ENCODE measurements at places on chromosomes 12 and 14.

GRCh38 chr12:58491306-58491705, 429.0 kb downstream of the LRIG3 start:
- no peak for DNase-seq

GRCh38 chr12:94263011-94263811, 114.8 kb downstream of the PLXNC1 start:
- DNase-seq = no peak

DNA sequence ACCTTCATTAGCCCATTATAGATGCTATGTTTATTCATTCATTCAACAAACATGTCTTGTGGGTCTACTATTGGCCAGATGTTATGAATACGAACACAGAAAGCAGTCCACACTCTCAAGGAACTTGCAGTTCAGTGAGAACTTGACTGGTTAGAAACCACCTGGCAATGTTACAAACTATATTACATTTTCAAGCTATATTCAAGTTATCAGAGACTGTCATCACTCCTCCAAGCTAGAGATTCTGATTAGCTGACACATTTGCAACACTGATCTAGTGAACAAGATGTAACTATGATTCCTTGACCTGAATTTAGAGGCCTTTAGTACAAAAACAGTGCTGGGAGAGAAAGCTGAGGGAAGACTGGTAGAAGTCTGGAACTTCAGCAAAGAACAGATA, 170.7 kb upstream of the EEA1 start:
- DNase-seq = no peak

DNA sequence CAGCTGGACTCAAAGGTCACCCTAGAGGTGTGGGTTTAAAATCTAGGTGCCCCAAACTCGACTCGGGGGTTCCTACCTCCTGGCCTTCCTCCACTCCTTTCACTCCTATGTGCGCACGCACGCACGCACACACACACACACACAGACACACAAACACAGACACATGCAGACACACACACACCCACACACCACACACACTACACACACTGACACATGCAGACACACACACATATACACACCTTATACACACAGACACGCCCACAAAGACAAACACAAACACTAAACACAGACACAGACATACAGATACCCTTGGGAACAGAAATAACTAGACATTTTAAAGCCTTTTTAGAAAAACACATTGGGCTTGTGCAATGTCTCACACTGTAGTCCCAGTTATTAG, 31.8 kb downstream of the GSC start:
- no peak for DNase-seq

GRCh38 chr14:75299576-75299975, 20.9 kb downstream of the FOS start:
- DNase-seq = no peak

GRCh38 chr12:46518169-46518568, 145.6 kb upstream of the SLC38A2 start:
- no peak for DNase-seq

GRCh38 chr12:49831717-49832116, 3.5 kb upstream of the NCKAP5L start:
- no peak for DNase-seq

DNA sequence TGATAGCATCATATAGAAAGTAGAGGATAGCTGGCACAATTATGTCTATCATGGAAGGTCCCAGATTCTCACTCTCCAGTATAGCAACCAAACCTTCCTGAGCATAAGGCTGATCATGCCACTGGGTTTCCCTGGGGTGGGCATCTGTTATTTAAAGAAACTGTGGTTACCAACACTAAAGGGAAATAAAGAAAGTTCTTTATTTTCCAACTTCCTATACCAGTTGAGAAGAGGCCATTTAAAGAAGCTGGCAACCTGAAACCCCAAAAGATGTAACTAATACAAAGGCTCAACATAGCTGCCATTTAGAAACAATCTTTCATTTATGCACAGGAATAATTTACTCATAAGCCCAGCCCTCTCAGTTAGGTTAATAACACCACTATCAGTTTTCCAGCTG, 3.1 kb downstream of the BCAT1 start:
- no peak for DNase-seq

GRCh38 chr12:27210187-27210586, 33.9 kb upstream of the STK38L start:
- DNase-seq = no peak

GRCh38 chr14:73462048-73462715, 3.8 kb upstream of the NUMB start:
- DNase-seq = no peak

DNA sequence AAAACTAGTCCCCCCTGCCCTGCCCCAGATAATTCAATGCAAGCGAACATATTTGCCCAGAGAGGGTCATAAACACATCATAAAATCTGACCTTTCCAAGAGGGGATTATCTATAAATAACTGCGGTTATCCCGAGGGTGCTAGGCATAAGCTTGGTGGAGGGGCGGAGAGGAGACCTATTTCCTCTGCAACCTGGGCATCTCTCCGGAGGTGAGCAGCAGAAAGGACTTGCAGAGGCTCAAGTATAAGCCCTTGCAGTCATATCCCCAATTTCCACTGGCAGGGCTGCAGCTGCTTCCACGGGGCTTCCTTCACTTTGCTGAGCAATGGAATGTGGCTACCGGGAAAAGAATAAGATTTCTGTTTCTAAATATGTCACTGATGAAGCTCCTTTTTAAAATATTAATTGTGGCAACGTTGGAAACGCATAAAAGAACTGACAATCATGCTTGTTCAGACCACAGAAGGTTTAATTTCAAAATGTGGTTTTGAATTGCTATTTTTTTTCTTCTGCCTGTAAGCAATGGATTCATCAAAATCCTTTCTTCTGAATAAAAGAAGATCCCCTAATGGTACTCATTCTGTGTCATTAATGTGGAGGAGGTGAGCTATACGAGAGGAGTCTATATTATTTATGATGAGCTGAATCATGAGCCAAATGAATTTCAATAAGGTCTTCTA, 268.9 kb upstream of the ATP2B1 start:
- DNase-seq = no peak

GRCh38 chr12:9699269-9699897, 29.9 kb downstream of the CLEC2D start:
- DNase-seq = no peak

- DNase-seq = no peak
These were observed 101.9 kb downstream of the GAS2L3 start for GRCh38 chr12:100675432-100675831.

- no peak for DNase-seq
These were observed 148.6 kb downstream of the SLC6A15 start for GRCh38 chr12:84764001-84764400.

GRCh38 chr14:91911474-91912032, 35.9 kb downstream of the FBLN5 start:
- DNase-seq = peak; percentile 71

DNA sequence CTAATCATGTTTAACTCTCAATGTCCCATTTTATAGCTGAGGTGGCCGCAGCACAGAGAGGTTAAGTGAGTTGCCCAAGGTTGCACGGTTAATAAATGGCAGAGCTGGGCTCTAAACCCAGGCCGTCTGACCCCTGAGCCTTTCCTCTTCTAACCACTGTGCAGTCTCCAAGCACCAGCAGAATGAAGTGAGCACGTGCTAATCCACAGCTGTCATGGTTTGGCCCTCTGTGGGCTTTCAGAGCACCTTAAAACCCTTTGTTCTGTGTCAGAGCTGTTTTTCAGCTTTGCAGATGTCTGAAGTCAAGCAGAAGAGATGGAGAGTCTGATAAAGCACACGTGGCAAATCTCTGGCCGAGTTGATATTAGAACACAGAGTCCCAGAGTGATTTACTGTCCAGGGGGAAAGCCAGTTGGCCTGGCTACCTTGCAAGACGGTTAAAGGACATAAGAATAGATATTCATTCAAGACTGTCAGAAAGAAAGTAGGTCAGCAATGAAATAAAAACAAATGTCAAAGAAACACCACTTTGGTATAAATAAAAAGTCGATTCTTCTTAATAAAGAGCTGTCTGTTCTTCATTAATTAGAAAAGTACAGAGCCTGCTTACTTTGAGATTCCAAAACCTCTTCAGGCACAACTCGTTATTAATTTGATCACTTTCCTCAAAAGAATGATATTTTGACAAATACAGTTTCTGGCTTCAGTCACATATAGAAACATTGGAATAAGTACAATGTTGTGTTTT, 107.3 kb downstream of the CRADD start:
- no peak for DNase-seq

DNA sequence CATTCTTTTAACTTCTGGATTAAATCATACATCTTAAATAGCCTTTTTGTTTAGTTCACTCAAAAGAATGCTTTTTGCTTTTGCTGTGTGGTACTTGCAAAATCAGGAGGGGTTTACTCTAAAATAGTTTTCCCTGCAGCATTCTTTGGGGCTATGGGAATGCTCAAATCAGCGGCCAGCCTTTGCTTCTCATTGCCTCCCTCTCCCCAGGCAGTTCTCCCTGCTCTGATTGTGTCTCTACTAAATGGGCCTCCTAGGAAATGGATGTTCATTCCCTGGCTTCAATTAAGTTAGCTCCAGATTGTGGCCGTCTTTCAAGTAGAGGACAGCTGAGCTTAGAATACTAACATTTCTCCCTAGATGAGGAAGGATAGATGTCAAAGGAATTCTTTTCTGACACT, 4.4 kb downstream of the TULP3 start:
- no peak for DNase-seq

DNA sequence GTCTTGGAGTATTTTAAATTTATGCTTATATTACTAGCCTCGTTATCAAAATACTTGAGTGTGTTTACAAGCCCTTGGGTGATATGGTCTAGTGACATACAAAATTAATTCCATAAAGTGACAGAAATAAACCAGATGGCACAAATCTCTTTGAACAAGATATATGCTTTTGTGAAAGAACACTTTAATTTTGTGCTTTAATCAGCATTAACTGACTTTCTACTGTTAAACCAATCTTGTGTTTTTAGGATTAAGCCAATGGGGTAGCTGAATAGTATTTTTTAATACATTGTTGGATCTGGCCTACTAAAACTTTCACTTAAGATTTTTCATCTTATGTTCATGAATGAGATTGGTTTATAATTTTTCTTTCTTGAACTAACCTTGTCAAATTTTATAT, 30.4 kb upstream of the GCH1 start:
- no peak for DNase-seq

- DNase-seq = no peak
These were observed 1304.9 kb downstream of the TMEM121 start for GRCh38 chr14:106831322-106831720.

- DNase-seq = no peak
These were observed 18.1 kb upstream of the IAPP start for GRCh38 chr12:21354641-21355040.

DNA sequence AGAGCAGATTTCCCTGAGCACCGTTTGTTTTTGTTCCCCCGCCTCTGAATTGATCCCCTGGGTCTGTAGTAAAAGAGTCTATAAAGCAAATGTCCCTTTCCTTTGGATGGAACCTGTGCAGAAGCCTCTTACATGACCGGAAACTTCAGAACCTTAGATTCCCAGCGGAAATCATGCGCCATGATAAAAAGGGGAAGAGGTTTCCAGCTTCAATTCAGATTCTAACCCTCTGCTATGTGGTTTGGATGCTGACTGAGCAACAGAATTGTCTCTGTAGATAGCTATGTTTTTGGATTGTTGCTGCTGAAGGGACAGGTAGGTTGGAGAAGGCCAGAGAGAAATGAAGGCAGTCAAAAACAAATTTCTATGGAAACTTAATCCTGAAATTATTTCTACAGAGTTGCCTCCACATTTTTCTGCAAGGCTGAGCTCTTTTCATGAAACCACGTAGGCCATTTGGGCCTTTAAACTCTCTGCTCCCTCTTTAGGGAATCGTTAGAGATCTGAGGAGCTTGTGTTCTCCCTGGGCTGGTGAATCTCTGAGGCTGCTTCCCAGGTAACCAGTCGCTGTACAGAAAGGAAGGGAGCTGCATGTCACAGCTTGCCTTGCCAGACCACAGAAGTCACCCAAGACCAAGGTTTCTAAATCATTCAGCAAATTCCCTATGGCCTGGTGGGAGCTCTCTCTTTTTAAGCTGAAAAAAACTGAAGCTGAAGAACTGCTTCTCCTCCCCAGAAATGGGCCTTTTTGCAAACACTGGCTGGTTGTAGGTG, 28.7 kb upstream of the OR10P1 start:
- DNase-seq = no peak

- no peak for DNase-seq
These were observed 138.1 kb upstream of the PLXNC1 start for GRCh38 chr12:94010307-94010706.

GRCh38 chr12:13362260-13362841, 165.8 kb downstream of the EMP1 start:
- DNase-seq = peak; percentile 71

DNA sequence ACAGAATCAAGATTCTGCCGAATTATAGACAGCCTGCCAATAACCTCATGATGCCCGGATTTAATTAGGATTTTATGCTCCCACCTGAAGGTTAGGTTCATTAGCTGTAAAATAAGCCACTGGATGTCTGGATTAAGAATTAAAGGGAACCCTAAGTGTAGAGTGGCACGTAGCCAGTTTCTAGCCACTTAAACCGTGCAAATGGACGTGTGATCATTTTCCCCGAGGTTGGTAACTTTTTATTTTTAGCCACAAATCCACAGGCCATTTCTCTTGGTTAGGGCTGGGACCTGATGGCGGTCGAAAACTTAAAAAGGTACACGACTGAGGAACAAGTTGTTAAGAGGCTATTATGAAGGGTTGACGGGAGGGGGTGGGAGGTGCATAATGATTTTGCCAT, 127.3 kb upstream of the TMPO start:
- no peak for DNase-seq

GRCh38 chr12:40058721-40059190, 47.1 kb downstream of the SLC2A13 start:
- DNase-seq = no peak

GRCh38 chr14:60184146-60184904, 19.1 kb upstream of the DHRS7 start:
- peak; percentile 36 for DNase-seq

DNA sequence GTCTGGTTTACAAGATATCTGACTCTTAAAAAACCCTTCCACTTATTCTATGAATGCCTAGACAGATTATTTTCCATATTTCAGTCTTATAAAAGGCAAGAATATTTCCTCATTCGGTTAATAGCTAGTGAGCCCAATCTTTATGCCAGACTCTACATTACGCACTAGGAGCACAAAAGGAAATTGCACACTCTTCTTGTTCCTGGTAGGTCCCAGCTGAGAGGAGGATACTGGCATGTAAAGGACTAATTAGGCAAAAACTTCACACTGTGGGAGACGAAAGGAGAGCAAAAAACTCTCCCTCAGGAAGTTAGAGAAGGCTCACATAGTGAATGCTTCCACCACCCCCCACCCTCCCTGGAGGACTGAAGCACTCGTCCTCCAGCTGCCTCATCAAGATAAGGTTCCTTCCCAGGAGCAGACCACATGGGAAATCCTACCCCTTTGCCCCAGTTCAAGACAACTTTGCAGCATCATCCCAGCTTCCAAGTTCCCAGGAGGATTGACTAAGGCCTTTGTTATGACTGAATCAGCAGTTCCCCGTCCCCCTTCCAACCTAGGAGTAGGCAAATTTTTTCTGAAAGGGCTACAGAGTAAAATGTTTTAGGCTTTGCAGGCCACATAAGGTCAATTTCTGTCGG, 14.5 kb downstream of the CAPZA3 start:
- no peak for DNase-seq
